ENCODE measurements at places on chromosomes 11 and 22.

DNA sequence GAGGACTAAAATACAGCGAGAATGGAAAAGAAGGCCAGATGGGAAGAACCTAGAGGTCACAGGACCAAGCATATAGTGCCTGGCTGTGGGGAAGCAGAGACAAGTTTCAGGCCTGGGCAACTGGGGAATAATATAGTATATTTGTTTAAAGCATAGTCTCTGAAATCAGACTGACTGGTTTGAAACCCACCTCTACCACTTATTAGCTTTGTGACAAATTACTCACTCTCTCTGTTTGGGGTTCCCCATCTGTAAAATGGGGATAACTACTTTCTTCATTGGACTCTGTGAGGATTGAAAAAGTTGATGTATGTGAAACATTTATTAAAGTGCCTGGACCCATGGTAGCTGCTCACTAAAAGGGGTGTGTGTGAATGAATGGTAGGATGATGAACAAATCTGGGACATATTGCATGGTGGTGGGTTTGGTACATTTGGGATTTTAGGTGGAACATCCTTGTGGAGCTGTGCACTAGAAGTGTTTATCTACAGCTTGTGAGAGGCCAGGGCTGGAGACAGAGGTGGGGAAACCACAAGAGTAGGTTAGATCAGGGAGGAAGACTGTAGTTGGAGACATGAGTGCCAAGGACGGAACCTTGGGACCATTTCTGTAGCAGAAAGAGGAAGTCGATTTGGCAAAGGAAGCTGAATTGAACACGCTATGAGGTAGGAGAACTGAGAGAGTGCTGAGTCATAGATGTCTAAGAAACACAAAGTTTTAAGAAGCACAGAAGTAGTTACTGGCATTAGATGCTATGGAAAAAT lies 52.6 kb downstream of the SWAP70 start:
- DNase-seq, result no peak

DNA sequence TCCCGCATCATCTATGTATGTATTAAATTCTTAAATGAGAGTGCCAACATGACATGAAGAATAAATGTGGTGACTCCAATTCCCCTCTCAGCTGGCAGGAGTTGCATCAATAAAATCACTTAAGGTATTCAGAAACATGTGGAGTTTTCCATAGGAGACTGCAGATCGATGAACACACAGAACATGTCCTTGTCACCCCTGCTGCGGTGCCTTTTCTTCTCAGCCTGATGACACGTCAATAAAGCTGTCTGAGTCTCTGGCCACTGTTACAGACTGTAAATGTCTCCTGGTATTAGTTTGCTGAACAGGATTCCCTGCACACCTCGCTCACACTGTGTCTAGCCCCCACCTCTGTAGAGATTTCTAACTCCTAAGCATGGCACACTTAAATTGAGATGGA lies 460.5 kb downstream of the LRRC4C start:
- DNase-seq, result no peak

GRCh38 chr22:46192210-46192993 lies 42.1 kb downstream of the PPARA start:
- no peak for DNase-seq

DNA sequence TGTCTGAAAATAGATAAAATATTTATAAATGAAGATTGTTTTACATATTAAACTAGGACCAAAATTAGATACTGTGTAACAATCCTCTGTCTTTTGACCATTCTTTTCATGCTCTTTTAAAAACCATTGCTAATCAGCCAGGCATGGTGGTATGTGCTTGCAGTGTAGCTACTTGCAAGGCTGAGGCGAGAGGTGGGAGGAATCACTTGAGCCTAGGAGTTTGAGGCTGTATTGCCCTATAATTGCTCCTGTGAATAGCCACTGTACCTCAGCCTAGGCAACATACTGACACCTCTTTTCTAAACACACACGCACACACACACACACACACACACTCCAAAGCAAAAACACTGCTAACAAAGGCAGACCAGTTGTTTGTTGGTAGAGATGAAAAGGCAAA lies 259.2 kb downstream of the JRKL start:
- DNase-seq, result no peak

DNA sequence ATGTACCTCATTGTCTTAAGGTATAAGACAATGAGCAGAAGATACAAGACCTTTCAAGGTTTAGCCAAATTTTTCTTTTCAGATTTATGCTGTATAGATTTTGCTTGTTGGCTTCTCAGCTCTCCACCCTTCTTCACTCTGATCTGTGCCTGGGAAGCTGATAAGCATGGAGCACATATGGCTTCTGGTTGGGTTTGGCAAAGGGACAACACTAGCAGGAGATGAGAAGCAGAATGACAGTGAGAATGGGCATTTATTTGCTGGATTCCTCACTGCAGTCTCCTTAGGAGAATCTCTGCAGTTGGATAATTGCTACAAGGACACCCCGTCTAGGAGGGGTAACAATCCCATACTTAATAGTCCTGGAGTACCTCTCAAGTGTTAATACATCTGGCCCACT lies 474.8 kb upstream of the CCDC90B start:
- no peak for DNase-seq

GRCh38 chr11:29352273-29352795 lies 664.5 kb downstream of the KCNA4 start:
- DNase-seq, result no peak

DNA sequence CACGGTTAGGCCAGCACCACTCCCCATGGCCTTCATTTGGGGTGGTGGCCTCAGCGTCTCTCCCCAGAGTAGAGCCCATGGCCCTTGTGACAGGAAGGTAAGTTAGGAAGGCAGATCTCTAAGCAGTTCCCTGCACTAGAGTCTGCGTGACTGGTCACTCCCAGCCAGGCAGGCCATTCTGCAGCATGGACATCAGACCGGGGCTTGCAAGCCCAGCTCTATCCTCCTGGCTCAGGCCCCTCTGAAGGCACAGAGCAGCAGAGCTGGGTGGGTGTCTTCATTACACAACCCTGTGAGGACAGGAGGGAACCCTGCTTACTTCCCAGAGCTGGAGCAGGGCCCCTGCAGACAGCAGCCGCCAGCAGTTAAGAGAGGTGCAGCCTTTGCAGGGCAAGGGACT lies 77.3 kb downstream of the PIWIL3 start:
- no peak for DNase-seq
